ENCODE measurements at places on chromosomes 4 and X. TPM values are rescaled to one million over a fixed set of nuclear protein-coding genes. Genes with fewer than 3 reads are reported as not detected.

The TMEM192 gene
- polyA plus RNA-seq: 34.7 TPM

The RPS6KA6 gene
- not detected for polyA plus RNA-seq

The RS1 gene
- polyA plus RNA-seq: not detected

The GPR101 gene
- polyA plus RNA-seq: not detected

The SUPT20HL1 gene
- polyA plus RNA-seq: not detected

DNA sequence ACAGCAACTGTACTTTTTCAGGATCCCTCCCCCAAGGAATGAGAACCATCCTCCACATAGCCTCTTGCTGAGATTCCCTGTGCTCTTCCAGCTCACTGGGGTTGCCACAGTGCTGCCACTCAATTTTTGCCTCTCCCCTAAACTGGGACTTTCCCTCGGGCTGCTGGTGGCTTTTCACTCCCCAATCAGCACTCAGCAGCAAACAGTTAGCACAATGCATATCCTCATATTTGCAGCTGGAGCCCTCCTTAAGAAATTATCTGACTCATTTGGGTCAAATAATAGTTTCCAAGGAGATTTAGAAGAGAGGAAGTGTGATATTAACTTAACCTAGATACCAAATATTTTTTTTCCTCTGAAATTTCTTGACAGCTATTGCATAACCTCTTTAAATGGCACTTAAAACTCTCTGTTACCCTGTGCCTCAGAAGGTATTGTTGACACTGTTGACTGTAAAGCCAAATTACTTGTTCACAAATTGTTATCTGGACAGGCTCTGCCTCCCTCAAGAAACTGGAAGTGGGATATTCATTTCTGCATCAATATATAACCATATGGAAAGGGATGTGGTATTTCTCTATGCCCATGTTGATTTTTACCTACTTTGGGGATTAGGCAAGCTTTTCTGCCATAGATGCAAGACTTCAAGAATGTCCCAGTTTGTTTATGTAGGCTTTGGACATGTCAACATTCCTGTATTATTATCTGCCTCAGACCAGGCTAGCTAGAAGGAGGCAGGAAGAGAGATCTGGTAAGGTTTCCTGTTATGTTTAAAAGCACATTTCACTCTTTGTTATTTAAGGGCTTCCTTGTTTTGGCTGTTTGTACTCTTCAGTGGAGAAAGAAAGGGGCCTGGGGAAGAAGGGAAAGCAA is 58.0 kb downstream of the SEPTIN11 start:
- DNase-seq: no peak

- DNase-seq: no peak
Measured at GRCh38 chr4:164615964-164616363, 138.0 kb upstream of the SMIM31 start.

DNA sequence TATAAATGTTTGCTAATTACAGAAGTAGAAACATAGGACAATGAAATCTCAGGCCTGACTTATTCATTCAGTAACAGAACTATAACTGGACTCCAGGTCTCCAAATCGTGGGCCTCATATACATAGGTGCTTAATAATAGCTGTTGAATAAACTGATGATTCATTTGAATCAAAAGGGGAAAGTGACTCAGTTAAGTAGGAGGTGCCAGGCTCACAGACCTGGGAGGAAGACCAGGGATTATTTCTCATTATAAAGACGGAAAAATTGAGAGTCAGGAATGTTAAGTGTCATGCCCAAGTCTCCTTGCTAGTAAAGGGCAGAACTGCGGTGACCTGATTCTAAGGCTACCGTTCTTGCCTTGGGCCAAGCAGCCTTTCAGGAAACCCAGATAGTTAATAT is 131.5 kb downstream of the HS3ST1 start:
- DNase-seq: no peak

- DNase-seq: no peak
Measured at GRCh38 chr4:165635951-165636350, 237.1 kb upstream of the TLL1 start.

DNA sequence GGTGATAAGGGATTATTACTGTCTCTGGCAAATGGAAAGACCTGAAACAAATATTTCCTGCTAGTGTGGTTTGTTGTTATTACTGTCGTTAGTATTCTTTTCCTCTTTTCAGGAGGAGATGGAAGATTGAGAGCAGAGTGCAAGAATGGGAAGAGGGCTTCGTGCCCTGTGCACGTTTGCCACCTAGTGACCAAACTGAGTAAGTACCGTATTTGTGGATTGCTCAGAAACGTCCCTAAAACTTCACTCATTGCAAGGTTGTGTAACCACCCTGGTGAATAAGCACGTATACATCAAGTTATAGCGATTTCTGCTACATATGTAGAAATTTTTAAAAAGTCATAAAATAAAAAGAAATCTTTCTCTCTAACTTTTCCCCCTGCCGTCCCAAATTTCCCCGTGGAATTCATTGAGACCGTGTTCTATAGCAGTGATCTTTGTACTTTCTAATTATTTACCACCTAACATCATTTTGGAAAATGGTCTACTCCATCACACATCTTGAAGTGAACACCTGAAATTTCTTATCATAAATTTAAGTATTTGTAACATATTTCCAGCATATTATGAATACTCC is 24.3 kb downstream of the LINC00632 start:
- no peak for DNase-seq

DNA sequence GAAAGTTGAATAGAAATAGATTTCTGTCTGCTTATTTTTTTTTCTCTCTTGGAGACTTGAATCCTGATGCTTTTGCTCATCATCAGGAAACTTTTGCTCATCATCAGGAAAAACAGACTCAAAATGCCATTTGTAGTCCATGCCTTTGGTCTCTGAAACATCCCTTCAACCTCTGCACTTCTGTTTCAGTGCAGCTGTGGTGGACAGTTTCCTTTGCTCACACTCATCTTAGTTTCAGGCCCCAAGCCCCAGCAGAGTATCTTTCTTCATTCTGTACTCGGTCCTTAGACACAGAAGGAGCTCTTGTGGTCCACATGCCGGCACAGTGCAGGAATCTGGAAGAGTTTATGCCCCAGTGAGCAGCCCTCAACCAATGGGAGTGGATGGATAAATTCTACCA is 337.9 kb downstream of the PPP3CA start:
- DNase-seq: no peak

DNA sequence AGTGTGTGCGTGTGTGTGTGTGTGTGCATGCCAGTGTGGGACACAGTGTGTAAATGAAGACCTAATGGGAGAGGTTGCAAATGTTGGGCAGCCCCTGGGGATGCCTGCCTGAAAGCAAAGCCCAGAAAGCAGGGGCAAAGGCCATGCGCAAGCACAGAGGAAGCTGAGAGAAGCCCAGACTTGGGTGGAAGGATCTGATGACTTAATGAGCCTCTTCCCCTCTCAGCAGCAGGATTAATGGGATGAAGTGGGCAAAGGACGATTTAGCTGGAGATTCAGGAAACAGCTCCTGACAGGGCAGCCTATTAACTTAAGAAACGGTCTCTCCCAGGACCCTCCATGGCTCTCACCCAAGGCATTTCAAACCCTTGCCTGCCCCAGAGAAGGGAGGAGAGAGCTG is 107.3 kb downstream of the EFNB1 start:
- DNase-seq: no peak
